ENCODE measurements at places on chromosomes 5 and 9. TPM values are rescaled to one million over a fixed set of nuclear protein-coding genes. Genes with fewer than 3 reads are reported as not detected.

The SAXO1 gene
- total RNA-seq: not detected

The KIF4B gene
- 0.10 TPM for total RNA-seq

The ATOSB gene
- 23.6 TPM for total RNA-seq

DNA sequence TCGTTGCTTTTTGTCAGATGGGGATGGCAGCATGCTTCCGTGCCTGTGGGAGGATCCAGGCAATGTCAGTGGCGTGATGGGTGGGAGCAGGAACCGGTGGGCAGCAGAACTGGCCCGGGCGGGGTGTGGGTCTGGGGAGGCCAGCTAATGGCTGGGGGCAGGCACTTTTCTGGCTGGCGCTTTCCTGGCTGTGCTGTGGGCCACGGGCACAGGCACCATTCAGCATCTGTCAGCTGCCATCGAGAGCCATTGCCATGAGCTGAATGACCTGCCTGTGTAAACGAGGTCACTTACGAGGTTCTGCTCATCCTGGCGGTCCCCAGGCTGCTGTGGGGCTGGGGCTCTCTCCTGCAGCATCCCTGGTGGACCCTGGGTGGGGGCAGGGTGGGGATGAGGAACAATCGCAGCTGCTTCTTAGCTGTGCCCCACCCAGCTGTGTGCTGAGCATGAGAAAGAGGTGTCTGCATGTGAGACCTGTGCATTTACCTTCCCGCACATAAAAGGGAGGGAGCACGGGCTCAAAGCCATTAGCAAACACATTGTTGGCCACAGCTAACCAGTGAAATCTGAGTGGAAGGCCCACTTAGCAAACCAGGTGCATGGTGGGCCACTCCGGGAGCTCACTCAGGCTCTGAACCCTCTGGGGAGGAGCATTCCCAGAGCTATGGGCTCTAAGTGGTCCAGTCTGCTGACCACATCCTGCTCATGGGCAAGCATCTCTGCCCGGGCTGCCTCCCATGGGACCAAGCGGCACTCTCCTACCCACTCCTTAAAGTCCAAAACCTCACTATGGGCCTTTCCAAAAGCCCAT is 41.3 kb upstream of the OLFM1 start:
- no peak for DNase-seq

DNA sequence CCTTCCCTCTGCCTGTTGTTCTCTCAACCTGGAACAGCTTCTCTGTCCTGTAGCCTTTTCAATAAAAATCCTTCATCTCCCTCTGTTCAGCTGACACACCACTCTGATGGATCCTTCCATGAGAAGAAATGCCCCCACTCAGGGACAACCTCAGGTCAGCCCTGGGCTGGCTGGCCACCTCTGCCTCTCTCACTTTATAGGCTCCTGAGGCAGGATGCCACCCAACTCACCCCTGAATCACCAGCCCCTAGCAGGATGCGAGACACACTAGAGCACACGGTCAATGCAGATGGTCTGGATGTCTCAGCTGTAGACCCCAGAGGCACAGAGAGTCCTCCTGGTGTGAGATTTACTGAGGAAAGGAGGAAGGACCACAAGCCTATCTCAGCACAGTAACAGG is 93.8 kb downstream of the GABBR2 start:
- no peak for DNase-seq

- no peak for DNase-seq
These were observed 33.5 kb downstream of the MOCS2 start for GRCh38 chr5:53076014-53076583.

DNA sequence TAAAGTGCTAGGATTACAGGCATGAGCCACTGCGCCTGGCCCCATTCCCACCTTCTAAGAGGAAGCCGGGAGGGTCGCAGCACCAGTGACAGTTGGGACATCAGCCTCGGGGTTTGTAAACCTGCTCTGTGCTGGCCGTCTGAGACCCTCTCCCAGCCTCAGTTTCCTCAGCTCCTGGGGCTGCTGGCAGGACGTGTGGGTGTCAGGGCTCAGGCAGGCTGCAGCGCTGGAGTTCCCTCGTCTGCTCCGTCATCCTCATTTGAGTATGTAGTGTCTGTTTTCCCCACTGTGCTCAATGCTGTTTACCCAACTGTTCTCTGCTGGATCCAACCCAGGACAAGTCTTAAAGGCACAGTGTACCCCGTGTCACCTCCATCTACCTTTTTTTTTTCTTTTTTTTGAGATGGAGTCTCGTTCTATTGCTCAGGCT is 2.0 kb upstream of the NINJ1 start:
- no peak for DNase-seq

DNA sequence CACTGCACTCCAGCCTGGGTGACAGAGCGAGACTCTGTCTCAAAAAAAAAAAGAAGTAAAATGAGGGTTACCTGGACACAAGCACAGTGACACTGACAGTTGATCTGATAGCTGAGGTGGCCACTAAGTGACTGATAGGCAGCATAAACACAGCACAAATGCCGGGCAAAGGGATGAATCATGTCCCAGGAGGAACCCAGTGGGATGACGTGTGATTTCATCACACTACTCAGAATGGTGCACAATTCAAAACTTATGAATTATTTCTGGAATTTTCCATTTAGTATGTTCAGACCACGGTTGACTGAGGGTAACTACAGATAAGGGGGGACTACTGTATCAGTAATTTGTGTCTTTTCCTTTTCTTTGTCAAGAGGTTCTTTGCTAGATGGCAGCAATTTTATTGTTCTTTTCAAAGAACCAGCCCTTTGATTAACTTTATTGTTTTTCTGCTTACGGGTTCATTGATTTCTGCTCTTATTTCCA is 34.3 kb upstream of the RNF130 start:
- no peak for DNase-seq
